ENCODE measurements at places on chromosomes 3 and 15. TPM values are rescaled to one million over a fixed set of nuclear protein-coding genes. Genes with fewer than 3 reads are reported as not detected.

TPRG1 gene
- total RNA-seq, result 0.98 TPM

GABRR3 gene
- total RNA-seq, result not detected

ISLR gene
- 0.76 TPM for total RNA-seq

NOX5 gene
- 0.33 TPM for total RNA-seq

ATP13A5 gene
- total RNA-seq, result not detected

MYO5C gene
- total RNA-seq, result 36.7 TPM

THRB gene
- 0.33 TPM for total RNA-seq

STAB1 gene
- 267 TPM for total RNA-seq

PAQR9 gene
- not detected for total RNA-seq
